Brain microvascular endothelial cell (primary cell): ENCODE measurements at places on chromosomes 4 and X.
A peak's percentile ranks its signal among the peaks of the same experiment; 100 is the strongest.

GRCh38 chrX:121823406-121823805 lies 776.0 kb downstream of the GLUD2 start:
- DNase-seq: no peak

- peak; percentile 11 for DNase-seq
Measured at GRCh38 chr4:71974681-71975080, 57.1 kb upstream of the NPFFR2 start.

GRCh38 chrX:14832586-14832985 lies 40.3 kb downstream of the FANCB start:
- no peak for DNase-seq

- no peak for DNase-seq
Measured at GRCh38 chr4:51958199-51958968, 61.8 kb downstream of the LRRC66 start.

- no peak for DNase-seq
Measured at GRCh38 chrX:48520976-48521352, 644 bp upstream of the EBP start.

- no peak for DNase-seq
Measured at GRCh38 chr4:83905952-83906351, 370.0 kb downstream of the GPAT3 start.

- no peak for DNase-seq
Measured at GRCh38 chrX:150449313-150449712, 86.2 kb downstream of the MAMLD1 start.

DNA sequence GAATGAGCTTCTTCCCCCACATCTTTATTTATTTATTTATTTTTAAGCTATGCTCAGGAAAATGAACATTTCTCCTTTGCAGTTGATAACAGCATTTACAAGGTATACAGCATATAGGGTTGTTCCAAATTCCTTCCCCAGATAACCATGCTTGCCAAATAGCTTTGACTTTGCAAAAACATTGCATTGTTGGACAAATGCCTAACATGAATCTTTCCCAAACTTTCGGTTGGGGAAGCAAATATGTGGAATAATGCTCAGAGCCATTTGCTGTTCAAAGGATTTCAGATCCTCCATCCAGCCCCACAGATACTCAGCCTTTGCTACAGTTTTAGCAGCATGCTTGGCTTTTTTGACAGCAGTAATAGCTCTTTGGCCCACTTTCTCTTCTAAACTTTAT lies 127.2 kb upstream of the AGA start:
- DNase-seq: no peak

GRCh38 chr4:15914736-15915135 lies 23.8 kb downstream of the FGFBP1 start:
- no peak for DNase-seq

DNA sequence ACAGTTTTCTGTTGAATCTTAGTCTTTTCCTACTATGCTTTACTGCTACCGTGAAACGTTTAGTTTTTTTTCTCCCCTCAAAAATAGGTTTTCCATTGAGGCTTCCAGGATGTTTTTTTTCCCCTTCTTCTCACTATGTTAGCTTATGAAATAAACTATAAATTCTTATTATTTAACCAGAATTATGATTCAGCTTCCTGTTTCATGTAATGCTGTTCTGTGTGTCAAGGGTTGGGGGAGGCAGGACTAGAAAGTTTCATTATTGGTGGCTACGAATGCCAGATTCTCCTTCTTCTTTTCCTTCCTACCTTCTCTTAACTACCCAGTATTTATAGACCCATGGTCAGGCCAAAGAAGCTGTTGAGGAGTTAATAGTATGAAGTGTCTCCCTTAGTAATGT lies 11.8 kb downstream of the CLCN5 start:
- no peak for DNase-seq

DNA sequence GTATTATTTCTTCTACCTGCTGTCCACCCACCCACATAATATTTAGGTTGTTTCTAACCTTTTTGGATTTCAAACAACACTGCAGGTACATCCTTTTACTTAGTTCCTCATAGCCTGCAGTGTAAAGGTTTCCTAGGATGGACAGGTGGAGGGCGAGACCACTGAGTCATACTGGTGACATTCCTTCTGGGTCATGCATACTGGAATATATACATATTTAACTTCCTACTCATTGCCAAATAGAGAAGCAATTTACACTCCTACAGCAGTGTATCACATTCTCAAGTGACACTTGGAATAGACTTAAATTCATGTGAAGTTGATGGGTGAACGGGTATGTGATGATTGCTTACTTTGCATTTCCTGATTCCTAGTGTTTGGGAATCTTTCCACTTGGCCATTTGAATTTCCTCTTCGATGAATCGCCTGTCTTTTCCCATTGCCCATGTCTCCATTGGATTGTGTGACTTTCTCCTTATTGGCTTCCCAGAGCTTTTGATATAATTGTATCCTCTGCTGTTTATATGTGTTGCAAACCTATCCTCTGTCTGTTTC lies 8.2 kb upstream of the PPP2R2C start:
- no peak for DNase-seq

DNA sequence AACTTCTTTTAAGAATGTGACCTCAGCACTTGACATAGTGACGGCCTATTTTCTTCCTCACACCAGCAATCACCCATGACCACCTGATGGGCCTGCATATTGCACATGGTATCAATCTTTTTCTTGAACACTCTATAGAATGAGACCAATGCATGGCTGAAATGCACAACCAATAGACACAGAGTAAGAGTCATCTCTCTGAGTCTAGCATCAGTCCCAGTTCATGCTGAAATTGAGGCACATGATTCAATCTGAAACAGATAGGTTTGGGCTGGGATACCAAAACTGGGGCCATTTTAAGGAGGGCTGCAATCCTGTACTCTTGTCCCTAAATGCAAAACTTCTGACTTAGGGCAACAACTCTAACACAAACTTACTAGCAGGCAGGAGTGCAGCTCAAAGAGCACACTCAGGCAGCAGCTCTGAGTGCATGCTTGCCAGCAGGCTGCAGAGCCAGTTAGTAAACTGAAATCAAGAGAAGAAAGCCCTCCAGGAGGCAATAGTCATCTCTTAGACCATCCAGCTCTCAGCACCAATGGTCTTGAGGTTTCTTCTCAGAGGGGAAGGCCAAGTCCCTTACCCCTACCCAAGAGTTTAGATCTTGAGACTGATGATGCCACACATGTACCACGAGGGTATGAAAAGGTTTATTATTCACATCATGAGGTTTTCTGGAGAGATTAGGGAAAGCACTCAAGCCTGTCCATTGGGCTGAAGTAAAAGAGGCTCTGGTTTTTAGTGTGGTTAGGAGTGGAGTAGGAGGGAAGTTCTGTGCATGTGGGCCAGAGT lies 24.7 kb upstream of the GPR101 start:
- no peak for DNase-seq

- no peak for DNase-seq
Measured at GRCh38 chr4:84493092-84493850, 5.8 kb downstream of the NKX6-1 start.

- peak; percentile 86 for DNase-seq
Measured at GRCh38 chr4:145709843-145710242, 29.9 kb downstream of the C4orf51 start.

- DNase-seq: peak; percentile 45
Measured at GRCh38 chrX:11557120-11557519, 108.6 kb downstream of the ARHGAP6 start.
